Vagina (tissue), 2 donors: ENCODE measurements at places on chromosomes 12 and 14. TPM values are rescaled to one million over a fixed set of nuclear protein-coding genes. Genes with fewer than 3 reads are reported as not detected.

Gene ZNF410
- 36.6 TPM for total RNA-seq

Gene GCH1
- 22.1 TPM for total RNA-seq

Gene SLC10A1
- total RNA-seq = not detected

Gene CDH24
- 5.4 TPM for total RNA-seq

Gene OAS2
- 14.0 TPM for total RNA-seq

Gene BDKRB1
- total RNA-seq = 2.5 TPM

Gene TRHDE
- total RNA-seq = 34.9 TPM

Gene PCBP2
- total RNA-seq = 488 TPM

Gene CEP170B
- 17.9 TPM for total RNA-seq

Gene DNAI7
- 3.4 TPM for total RNA-seq
